Glutamatergic neuron (in vitro differentiated cells): ENCODE measurements at places on chromosomes 13 and 19. TPM values are rescaled to one million over a fixed set of nuclear protein-coding genes. Genes with fewer than 3 reads are reported as not detected.

- no peaks in the 10 kb centered on the region for H3K36me3 ChIP-seq
- peaks cover 29% of the 10 kb centered on the region for H3K4me1 ChIP-seq
- H3K27me3 ChIP-seq, result no peaks in the 10 kb centered on the region
- peak overlapping the region; percentile 39 for H3K4me3 ChIP-seq
Observed at GRCh38 chr13:67147342-67148133, 82.6 kb downstream of the PCDH9 start.

DNA sequence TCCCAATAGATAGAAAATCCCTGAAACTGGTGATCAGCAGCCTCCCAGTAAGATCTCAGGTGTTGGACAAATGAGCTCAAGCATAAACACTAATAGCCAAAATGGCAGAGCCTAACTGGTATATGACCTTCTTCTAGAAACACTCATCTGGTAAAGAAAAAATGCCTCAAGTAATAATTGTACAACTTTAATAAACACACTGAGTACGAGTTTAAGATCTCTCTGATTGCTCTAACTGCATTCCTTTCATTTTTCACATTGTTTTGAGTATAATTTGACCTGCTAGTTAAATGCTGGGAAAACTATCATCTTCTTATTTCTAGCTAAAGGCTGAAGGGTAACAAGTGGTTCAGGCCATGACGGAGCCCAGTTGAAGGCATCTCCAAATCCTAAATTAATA, 2009.5 kb upstream of the PCDH20 start:
- no peak overlapping the region for H3K4me3 ChIP-seq
- peaks cover 6% of the 10 kb centered on the region for H3K36me3 ChIP-seq
- H3K27ac ChIP-seq, result no peak overlapping the region
- no peak for DNase-seq
- H3K27me3 ChIP-seq, result no peaks in the 10 kb centered on the region
- no peaks in the 10 kb centered on the region for H3K4me1 ChIP-seq

DNA sequence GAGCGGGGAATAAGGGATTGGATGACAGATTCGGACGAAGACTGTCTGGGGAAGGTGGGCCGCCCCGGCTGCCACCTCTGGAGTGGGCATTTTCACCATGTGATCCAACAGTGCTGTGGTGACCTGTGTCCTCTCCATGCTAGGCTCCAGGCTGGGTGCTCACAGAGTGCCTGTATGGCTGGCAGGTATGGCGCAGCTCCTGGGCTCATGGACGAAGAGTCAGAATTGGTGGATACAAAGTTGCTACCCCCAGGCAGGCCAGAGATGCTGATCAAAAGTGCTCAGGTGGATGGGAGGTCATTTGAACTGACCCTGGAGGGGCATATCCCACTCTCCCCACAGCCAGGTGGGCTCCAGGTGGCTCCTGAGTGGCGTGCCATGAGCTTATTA, 111.3 kb upstream of the UQCRFS1 start:
- H3K4me1 ChIP-seq, result peaks cover 41% of the 10 kb centered on the region
- H3K27me3 ChIP-seq, result peaks cover 14% of the 10 kb centered on the region
- peaks cover 13% of the 10 kb centered on the region for H3K36me3 ChIP-seq
- no peak for DNase-seq

DNA sequence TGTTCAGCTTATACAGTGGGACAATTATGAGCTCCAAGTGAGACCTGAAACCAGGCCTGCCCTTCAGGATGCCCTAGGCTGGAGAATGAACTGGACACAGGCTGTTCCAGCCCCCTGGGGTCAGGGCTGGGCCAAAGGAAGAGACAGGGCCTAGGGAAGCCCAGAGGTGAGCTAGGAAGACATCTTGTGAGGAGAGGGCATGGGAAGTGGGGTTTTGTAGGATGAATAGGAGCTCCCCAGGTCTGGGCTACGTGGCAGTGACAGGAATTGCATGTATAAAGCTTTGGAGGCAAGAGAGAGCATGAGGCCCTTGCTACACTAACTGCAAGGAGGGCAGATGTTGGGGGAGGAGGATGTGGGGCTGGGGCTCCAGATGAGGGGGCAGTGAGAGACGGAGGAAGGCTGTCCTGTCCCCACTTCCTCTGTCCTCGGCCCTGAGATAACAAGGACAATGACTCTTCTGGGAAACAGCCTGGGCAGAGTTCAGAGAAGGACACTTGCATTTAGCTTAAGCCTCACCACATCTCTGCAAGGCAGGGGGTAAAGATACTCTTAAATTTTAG, 1.5 kb upstream of the TBXA2R start:
- no peak for DNase-seq
- H3K4me1 ChIP-seq, result peaks cover 2% of the 10 kb centered on the region
- peaks cover 10% of the 10 kb centered on the region for H3K27me3 ChIP-seq
- H3K27ac ChIP-seq, result no peak overlapping the region
- H3K36me3 ChIP-seq, result no peaks in the 10 kb centered on the region
- H3K4me3 ChIP-seq, result no peak overlapping the region

DNA sequence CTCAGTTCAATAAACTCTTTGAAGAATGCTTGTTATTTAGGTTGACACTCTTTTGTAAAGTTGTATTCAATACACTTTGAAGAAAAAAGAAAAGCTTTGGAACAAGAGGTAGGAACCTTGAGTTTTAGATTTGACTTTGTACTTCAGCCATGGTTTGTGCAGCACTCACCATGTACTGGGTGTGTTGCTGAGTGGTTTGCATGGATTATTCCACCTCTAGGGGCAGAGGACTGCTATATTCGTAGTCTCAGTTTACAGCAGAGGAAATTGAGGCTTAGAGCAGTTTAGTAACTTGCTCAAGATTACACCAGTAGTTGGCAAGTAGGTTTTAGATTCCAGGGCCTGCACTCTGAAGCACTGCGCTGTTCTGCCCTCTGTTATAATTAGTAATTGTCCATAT, 68.8 kb downstream of the DNAJC3 start:
- no peaks in the 10 kb centered on the region for H3K4me1 ChIP-seq
- H3K27ac ChIP-seq, result no peak overlapping the region
- DNase-seq, result no peak

DNA sequence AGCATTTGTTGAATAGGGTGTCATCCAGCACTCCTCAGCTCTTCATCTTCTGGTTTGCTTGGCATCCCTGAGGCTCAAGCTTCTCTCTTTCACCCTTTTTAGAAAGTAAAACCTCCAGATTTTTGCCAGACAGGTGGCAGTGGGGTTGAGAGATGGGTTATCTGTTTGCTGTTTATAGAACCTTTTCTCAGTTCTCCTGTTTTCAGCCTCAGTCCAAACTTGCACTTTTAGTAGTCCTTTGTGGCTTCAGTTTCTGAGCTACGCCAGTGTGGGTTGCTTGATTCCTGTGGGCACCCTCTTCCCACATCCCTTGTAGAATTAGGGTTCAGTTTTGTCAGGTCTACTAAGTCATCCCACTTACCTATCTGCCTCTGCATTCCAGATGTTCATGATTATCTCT, 147.9 kb downstream of the PAN3 start:
- H3K27ac ChIP-seq, result no peak overlapping the region
- no peaks in the 10 kb centered on the region for H3K27me3 ChIP-seq
- no peaks in the 10 kb centered on the region for H3K4me1 ChIP-seq
- H3K4me3 ChIP-seq, result no peak overlapping the region
- no peak for DNase-seq

DNA sequence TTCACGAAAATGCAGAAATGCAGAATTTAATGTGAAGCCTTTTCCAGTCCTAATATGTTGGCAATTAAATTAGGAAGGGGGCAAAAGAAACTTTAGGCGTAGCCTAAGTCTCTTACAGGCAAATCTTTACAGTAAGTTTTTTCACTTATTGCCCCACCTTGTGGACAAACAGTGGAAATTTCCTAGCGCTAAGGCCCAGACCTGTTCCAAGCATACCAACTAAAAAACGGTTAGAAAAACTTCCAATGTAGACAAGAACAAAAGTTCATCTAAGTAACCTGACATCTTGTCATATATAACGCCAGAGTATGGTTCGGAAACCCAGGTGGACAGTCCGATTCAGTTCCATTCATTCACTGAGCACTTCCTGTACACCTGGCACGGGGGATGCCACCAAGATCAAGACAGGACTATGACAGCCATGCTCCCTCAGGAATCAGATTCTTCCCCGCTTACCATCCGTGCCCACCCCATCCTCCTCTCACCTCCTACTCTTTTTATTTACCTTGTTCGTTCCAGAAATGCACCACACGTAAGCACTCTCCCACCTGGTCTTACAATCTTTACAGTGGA, 4.9 kb downstream of the ZAR1L start:
- H3K4me1 ChIP-seq, result no peaks in the 10 kb centered on the region
- no peak overlapping the region for H3K27ac ChIP-seq
- no peak overlapping the region for H3K4me3 ChIP-seq
- H3K27me3 ChIP-seq, result no peaks in the 10 kb centered on the region
- DNase-seq, result no peak
- H3K36me3 ChIP-seq, result no peaks in the 10 kb centered on the region

- H3K4me3 ChIP-seq, result no peak overlapping the region
- peaks cover 2% of the 10 kb centered on the region for H3K4me1 ChIP-seq
- no peak for DNase-seq
- H3K27ac ChIP-seq, result no peak overlapping the region
Observed at GRCh38 chr13:24097667-24098066, 62.9 kb upstream of the SPATA13 start.

- no peaks in the 10 kb centered on the region for H3K4me1 ChIP-seq
- no peak overlapping the region for H3K4me3 ChIP-seq
- H3K36me3 ChIP-seq, result no peaks in the 10 kb centered on the region
- peaks cover 12% of the 10 kb centered on the region for H3K27me3 ChIP-seq
- H3K27ac ChIP-seq, result peak overlapping the region; percentile 68
Observed at GRCh38 chr19:12676384-12676792, 5.3 kb downstream of the DHPS start.

GRCh38 chr19:37997911-37998344, 90.9 kb downstream of the SIPA1L3 start:
- no peak overlapping the region for H3K4me3 ChIP-seq
- H3K27me3 ChIP-seq, result peaks cover 5% of the 10 kb centered on the region
- DNase-seq, result no peak
- peaks cover 18% of the 10 kb centered on the region for H3K4me1 ChIP-seq

DNA sequence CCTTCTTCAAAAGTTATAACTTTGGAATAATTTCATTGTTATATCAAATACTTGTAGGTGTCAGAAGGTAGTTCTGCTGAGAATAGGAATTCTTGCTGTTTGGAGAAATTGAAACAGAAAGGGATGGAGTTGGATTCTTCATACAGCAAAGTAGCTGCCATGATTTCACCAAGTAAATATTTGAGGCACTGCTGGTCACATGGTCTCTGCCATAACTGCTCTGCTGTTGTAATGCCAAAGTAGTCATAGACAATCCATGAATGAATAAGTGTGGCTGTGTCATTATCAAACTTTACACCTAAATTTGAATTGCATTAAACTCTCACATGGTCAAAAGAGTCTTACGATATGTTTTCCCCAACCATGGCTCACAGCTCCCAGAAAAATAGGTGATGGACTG, 308.6 kb downstream of the GPC6 start:
- no peak overlapping the region for H3K4me3 ChIP-seq
- DNase-seq, result no peak
- H3K36me3 ChIP-seq, result no peaks in the 10 kb centered on the region
- H3K4me1 ChIP-seq, result peaks cover 5% of the 10 kb centered on the region

- no peak overlapping the region for H3K27ac ChIP-seq
- no peaks in the 10 kb centered on the region for H3K4me1 ChIP-seq
- H3K27me3 ChIP-seq, result peaks cover 4% of the 10 kb centered on the region
- no peak overlapping the region for H3K4me3 ChIP-seq
- H3K36me3 ChIP-seq, result no peaks in the 10 kb centered on the region
Observed at GRCh38 chr13:108961542-108962125, 332.2 kb downstream of the MYO16 start.

DNA sequence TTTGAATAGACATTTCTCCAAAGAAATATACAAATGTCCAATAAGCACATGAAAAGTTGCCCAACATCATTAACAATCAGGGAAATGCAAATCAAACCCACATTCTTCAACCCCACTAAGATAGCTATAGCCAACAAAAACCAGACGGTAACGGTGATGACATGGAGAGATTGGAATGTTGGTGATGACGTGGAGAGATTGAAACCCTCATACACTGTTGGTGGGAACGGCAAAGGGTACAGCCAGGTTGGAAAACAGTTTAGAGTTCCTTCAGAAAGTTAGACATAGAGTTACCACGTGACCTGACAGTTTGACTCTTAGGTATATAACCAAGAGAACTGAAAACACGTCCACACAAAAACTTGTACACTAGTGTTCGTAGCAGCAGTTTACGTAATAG, 48.1 kb downstream of the TNFRSF19 start:
- H3K4me1 ChIP-seq, result peaks cover 47% of the 10 kb centered on the region
- no peak for DNase-seq
- peaks cover 1% of the 10 kb centered on the region for H3K27me3 ChIP-seq
- no peak overlapping the region for H3K27ac ChIP-seq

DNA sequence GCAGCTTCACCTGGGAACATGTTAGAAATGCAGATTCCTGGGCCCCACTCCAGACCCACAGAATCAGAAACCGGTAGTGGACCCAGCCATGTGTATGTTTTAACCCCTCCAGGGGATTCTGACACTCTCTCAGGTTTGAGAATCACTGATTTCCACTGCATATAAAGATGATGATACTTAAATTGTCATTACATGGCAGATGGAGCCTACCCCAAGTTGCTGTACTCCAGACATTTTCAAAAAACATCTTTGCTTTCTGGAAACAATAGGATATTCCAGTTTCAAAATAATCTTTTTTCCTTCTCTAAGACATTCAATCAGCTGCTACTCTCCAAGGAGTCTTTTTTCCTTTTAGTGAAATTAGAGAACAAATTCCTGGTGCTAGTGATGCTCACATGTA, 48.6 kb upstream of the RGCC start:
- H3K4me3 ChIP-seq, result no peak overlapping the region
- H3K36me3 ChIP-seq, result no peaks in the 10 kb centered on the region
- H3K27ac ChIP-seq, result no peak overlapping the region
- H3K27me3 ChIP-seq, result no peaks in the 10 kb centered on the region

- peaks cover 14% of the 10 kb centered on the region for H3K4me1 ChIP-seq
- H3K27ac ChIP-seq, result no peak overlapping the region
- peaks cover 3% of the 10 kb centered on the region for H3K36me3 ChIP-seq
- H3K4me3 ChIP-seq, result no peak overlapping the region
- DNase-seq, result no peak
- H3K27me3 ChIP-seq, result peaks cover 2% of the 10 kb centered on the region
Observed at GRCh38 chr13:94344126-94344818, 135.2 kb downstream of the DCT start.

- H3K36me3 ChIP-seq, result no peaks in the 10 kb centered on the region
- no peak for DNase-seq
- peaks cover 20% of the 10 kb centered on the region for H3K4me1 ChIP-seq
Observed at GRCh38 chr13:41915081-41915480, 45.8 kb downstream of the VWA8 start.

DNA sequence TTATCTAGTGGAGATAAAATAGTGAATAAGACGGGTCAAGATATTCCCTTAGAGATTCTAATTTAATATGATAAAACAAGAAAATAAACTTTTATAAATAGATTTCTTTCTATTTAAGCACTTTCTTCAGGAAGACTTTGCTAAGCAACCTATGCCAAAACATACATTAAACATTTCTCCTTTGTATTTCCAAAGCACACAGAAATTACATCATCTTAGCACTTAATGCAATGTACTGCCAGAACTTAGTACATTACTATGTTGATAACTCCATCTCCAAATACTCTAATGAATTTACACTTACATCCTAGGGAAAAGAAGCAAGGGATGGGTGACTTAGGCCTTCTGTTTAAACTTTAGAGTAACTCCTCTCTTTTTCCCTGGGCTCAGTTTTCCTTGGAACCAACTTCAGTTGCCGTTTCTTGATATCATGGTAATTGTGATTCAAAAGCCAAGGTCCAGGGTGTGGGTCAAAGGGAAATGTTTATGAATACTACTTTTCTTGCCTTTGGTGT, 322.6 kb upstream of the PCDH20 start:
- no peaks in the 10 kb centered on the region for H3K36me3 ChIP-seq
- no peak overlapping the region for H3K27ac ChIP-seq

Gene TTYH1
- total RNA-seq, result 2.9 TPM

Gene CFAP97D2
- not detected for total RNA-seq

Gene ZSCAN4
- 0.69 TPM for total RNA-seq

Gene LRRC63
- total RNA-seq, result not detected

Gene SYNE4
- total RNA-seq, result 2.0 TPM

Gene EXOC3L2
- total RNA-seq, result not detected

Gene EBI3
- not detected for total RNA-seq
